ENCODE measurements at places on chromosomes 3 and 15. TPM values are rescaled to one million over a fixed set of nuclear protein-coding genes. Genes with fewer than 3 reads are reported as not detected.

Gene PGBD4
- total RNA-seq, result 2.2 TPM

Gene DLEC1
- total RNA-seq, result 0.02 TPM

Gene SOX2
- total RNA-seq, result 0.13 TPM

GRCh38 chr3:36988356-36988755, 4.6 kb downstream of the EPM2AIP1 start:
- no peak for DNase-seq
- no peak overlapping the region for H3K27ac ChIP-seq
- H3K36me3 ChIP-seq, result peaks cover 85% of the 10 kb centered on the region
- no peak overlapping the region for H3K4me3 ChIP-seq
- peaks cover 17% of the 10 kb centered on the region for H3K4me1 ChIP-seq
- no peaks in the 10 kb centered on the region for H3K27me3 ChIP-seq

- H3K4me1 ChIP-seq, result no peaks in the 10 kb centered on the region
- peaks cover 5% of the 10 kb centered on the region for H3K36me3 ChIP-seq
- H3K27ac ChIP-seq, result no peak overlapping the region
- H3K4me3 ChIP-seq, result no peak overlapping the region
- peaks cover 13% of the 10 kb centered on the region for H3K27me3 ChIP-seq
- no peak for DNase-seq
Observed at GRCh38 chr15:41847981-41848380, 9.3 kb downstream of the PLA2G4B start.

- no peak for DNase-seq
- no peak overlapping the region for H3K27ac ChIP-seq
- H3K27me3 ChIP-seq, result no peaks in the 10 kb centered on the region
- no peaks in the 10 kb centered on the region for H3K4me1 ChIP-seq
- no peaks in the 10 kb centered on the region for H3K36me3 ChIP-seq
Observed at GRCh38 chr15:58369261-58369701, 62.5 kb upstream of the LIPC start.

- no peaks in the 10 kb centered on the region for H3K27me3 ChIP-seq
- H3K36me3 ChIP-seq, result no peaks in the 10 kb centered on the region
- DNase-seq, result no peak
- H3K4me1 ChIP-seq, result no peaks in the 10 kb centered on the region
- no peak overlapping the region for H3K4me3 ChIP-seq
Observed at GRCh38 chr3:31166249-31166885, 271.9 kb upstream of the GADL1 start.

GRCh38 chr3:14592390-14592789, 52.2 kb upstream of the GRIP2 start:
- H3K36me3 ChIP-seq, result no peaks in the 10 kb centered on the region
- H3K4me3 ChIP-seq, result no peak overlapping the region
- no peak overlapping the region for H3K27ac ChIP-seq
- DNase-seq, result no peak
- H3K4me1 ChIP-seq, result no peaks in the 10 kb centered on the region
- peaks cover 8% of the 10 kb centered on the region for H3K27me3 ChIP-seq

- no peaks in the 10 kb centered on the region for H3K4me1 ChIP-seq
- H3K27ac ChIP-seq, result no peak overlapping the region
- H3K4me3 ChIP-seq, result no peak overlapping the region
- DNase-seq, result no peak
- no peaks in the 10 kb centered on the region for H3K36me3 ChIP-seq
Observed at GRCh38 chr15:52498706-52499105, 30.0 kb downstream of the MYO5A start.

DNA sequence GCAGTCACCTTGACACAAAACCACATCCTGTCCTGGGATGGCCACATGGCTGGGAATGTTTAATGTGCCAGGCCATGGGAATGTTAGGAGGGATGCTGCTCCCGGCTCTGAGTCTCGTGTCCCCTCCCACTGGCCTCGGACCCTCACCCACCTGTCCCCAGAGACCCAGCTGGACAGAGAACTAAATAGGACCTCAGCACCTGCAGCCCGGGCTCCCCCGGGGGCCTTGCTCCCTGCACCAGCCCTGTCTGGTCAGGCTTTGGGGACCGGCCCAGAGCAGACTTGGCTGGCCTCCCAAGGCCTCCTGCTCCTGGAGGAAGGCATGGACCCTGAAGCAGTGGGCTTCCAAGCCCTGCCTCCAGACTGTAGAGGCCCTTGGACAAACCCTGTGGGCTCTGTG, 100.0 kb upstream of the IQSEC1 start:
- H3K27me3 ChIP-seq, result peaks cover 40% of the 10 kb centered on the region
- H3K4me1 ChIP-seq, result no peaks in the 10 kb centered on the region
- H3K27ac ChIP-seq, result no peak overlapping the region
- H3K36me3 ChIP-seq, result no peaks in the 10 kb centered on the region
- no peak for DNase-seq

Measured in K562 (cell line).